ENCODE measurements at places on chromosomes 5 and 9.

DNA sequence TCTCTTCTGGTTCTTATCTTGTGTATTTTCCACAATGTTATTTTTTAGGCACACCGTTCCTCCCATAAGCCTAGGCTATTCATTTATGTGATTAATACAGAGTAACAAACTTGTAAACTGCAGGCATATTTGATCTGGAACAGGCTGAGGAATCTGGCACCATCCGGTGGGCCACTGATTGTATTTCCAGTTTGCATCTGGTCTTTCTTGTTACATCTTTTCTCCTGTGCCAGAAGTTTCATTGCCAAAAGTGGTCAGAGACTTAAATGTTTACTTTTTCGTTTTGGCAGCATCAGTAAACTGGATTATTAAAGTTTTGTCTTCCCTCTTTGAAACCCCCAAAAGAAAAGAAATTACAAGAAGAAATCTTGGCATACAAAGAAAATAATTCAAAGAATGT, 17.9 kb upstream of the ZCCHC7 start:
- no peak for DNase-seq

GRCh38 chr5:103758996-103759395, 196.4 kb upstream of the NUDT12 start:
- DNase-seq: no peak

- no peak for DNase-seq
Observed at GRCh38 chr5:33311893-33312292, 128.9 kb upstream of the TARS1 start.

DNA sequence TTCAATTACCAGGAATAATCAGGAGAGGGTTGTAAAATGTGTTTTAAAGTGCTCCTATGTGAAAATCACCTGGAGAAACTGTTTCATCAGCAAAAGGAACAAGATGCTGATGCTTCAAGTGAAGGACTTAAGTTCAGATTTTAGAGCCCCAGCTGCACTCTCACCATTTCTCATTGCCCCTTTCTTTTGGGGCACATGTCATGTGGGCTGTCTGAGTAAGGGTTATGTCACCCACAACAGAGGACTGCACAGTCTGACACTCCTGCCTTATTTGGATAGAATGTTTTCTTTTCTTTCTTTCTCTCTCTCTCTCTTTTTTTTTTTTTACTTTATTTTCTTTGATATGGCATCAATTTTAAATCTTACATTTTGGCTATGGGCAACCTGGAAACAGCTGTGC, 204.1 kb upstream of the EFNA5 start:
- DNase-seq: no peak

DNA sequence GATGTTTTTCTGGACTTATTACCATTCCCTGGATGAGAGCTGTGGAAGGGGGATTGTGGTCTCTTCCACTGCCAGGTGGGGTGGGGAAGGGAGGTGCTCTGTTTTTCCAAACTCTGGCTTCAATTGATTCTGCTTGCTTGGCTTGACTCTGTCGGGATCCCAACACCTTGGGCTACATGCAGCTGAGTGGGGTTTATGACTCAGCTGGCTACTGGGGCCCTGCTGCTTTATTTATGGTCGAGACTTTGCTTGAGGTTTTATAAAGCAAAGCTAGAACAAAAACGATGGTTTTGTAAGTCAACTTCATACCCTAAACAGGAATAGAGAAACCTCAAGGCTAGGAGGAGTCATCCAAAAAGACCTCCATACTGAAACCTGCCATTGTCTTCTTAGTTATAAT, 76.3 kb downstream of the AOPEP start:
- no peak for DNase-seq

DNA sequence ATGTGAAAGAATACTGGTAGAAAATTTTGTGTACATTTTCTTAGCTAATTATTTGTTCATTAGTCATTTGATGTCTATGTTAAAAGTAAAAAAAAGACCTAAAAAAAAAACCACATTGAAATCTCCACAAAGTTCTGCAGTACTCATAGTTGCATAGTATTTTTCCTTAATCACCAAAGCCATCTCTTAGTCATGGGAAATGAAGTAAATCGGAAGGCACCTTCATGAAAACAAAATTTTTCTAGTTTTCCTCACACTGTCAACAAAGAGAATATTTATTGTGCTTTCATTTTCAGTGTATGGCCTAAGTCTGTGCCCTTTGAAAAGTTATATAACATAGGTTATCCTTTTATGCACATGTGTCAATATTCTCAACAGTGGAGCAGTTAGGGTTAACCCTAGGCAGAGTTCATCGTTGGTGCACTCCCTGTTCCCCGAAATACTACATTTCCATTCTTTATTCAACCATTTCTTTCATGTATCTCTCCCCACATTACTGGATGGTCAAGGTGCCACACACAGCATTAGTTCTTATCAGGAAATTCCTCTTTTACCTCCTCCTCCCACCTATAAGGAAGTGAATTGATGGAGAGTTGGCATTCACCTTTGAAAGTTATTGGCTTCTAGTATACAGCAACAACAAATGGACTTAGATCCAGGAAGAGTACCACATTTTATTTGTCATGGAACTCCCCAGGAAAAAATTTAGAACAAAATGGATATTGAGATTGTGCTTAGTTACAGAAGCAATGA, 93.1 kb downstream of the NUDT12 start:
- DNase-seq: no peak

All from DMS 273 treated with DMSO at 0.1 percent for 48 hours (cell line).